SHP77 treated with DMSO at 0.1 percent for 48 hours (cell line): ENCODE measurements at places on chromosomes 5 and 9.

DNA sequence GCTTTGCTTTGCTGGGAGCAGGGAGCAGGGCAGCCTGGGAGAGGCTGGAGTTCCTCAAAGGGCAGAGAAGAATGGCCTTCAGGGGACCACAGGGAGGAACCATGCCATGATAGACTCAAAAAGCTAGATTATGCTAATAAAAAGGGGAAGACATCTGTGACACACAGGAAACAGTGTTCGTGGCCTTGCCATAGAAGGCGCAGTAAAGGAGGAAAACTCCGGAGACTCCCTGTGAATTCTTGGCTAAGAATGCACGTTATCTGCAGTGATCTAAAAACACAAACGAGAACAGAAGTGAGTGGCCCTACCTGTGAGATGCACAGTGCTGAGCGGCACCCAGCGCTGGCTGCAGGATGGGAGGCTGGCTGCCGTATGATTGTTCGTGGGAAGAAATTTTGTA, 15.9 kb upstream of the LTC4S start:
- no peak for DNase-seq

DNA sequence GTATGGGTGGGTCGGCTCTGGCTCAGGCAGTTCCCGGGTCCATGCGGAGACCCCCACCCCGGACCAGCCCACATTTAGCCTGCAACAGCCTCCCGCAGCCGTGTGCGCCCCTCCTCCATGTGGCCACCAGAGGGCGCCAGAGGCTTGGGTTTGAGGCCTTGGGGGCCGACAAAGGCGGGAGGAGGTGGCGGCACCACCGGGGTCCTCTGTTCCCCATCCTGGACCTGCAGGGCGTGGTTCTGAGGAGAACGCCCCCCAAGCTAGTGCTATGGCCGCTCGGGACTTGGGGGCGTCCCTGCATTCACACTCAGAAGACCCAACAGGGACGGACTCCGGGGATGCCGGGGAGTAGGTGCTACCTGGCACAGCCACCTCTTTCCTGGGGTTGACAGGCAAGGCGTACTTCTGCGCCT, 16.5 kb downstream of the ASS1 start:
- no peak for DNase-seq

GRCh38 chr5:62315376-62316175, 9.6 kb downstream of the KIF2A start:
- no peak for DNase-seq

GRCh38 chr9:116323571-116323970, 170.0 kb downstream of the PAPPA start:
- DNase-seq, result no peak

GRCh38 chr5:135149956-135150723, 116.1 kb upstream of the PITX1 start:
- no peak for DNase-seq

DNA sequence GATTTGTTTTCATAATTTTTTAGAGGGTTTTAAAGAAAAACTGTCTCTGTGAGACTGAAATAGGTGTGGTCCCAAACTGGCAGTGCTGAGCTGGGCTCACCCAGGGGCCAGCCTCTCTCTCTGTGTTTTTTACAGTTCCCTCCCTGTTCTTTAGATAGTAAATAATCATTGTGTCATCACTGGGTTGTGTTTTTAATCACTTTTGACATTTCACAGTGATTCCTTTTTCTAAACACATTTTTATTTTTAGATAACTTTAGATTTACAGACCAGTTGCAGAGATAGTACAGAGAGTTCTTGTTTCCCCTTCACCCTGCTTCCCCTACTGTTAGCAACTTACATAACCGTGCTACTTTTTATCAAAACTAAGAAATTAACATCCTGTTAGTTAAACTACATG, 44.4 kb downstream of the MAP1B start:
- DNase-seq, result no peak

- DNase-seq, result no peak
These were observed at the start of gene CFAP77 for GRCh38 chr9:132409828-132410528. TSS of gene CFAP77 (plus strand) at chr9:132410211. CDS start at chr9:132410272, 61 bp downstream.

DNA sequence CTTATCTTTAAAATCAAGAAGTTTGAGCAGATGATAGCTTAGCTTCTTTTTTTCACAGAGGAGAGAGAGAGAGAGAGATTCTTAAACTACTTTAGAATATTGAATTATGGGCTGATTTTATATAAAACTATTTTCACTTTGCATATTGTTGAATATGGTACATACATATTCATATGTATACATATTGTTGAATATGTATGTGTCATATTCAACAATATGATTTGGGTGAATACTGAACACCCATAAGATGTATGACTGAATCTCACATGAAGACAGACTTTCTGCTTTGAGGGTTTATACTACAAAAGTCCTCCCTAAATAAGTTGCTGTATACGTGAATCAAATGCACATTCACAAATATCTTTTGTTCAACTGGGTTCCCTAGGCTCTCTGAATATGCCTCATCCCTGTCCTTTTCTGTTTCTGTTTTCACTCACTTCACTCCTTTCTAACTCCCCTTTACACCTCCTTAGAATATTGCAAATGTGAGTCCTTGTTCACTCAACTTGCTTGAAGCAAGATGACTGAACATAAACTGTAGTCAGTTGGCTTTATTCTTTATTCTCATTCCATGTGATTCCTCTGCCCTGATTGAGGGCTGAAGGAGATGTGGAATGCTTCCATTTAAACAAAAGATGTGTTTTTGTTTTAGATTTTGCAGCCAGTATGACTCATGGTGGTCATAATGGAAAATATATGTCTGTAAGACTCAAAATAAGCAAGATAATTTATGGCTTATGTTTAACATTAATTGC, 225.4 kb upstream of the DAB2 start:
- no peak for DNase-seq

DNA sequence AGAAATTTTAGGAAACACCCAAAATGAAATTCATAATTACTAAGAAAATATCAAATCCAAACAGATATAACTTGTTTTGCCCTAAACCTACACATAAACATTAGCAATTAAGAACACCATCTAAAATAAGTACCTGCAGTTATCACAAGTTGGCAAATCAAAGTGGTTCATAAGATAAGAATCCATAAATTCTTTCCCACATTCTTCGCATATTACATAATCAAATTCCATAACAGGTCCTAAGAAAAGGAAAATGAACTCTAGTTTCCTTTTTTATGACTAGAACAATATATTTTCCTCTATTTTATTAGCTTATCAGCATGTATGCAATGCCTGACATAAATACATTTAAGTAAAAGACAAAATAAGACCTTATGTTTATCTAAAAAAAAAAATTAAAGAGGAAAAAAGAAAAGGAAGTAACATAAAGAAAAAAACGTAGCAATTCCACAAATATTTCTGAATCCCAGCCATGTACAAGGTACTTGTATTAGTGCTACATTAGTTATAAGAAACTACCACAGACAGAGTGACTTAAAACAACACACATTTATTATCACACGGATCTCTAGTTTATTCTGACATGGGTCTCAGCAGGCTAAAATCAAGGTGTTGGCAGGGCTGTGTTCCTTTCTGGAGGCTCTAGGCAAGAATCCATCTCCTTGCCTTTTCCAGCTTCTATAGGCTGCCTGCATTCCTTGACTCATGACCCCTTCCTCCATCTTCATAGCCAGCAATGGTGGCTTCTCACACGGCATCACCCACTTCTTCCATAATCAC, 7.5 kb downstream of the XPA start:
- no peak for DNase-seq

GRCh38 chr5:24363789-24364481, 280.8 kb downstream of the CDH10 start:
- peak; percentile 97 for DNase-seq

DNA sequence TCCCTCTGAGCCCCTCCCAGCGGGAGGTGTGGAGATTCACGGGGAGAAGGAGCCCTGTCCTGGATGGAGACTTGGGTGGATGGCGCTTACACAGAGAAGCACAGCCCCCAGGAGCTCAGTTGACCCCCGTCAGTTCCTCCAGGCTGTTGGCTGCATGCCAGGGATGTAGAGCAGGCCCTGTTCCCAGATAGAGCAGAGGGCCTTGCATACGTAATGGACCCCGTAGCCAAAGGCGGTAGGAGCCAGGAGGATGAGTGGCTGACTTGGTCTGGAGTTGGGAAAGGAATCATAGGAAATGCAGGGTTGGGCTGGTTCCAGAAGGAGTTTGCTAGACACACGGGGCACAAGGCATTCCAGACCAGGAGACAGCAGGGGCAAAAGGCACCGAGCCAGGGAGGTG, 2.5 kb downstream of the PMPCA start:
- no peak for DNase-seq

DNA sequence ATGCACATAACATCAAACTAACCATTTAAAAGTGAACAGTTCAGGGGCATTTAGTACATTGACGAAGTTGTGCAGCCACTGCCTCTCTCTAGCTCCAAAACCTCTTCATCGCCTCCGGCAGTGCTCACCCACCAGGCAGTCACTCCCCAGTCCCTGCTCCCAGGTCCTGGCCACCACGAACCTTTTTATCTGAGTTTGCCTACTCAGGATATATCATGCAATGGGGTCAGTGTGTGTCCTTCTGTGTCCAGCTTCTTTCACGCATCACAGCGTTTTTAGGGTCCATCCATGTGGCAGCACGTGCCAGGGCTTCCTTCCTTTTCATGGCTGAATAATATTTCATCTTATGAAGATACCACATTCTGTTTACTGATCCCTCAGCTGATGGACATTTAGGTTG, 4.6 kb downstream of the AHRR start:
- DNase-seq, result no peak

GRCh38 chr5:28077291-28078240, 1039.2 kb upstream of the CDH9 start:
- no peak for DNase-seq

DNA sequence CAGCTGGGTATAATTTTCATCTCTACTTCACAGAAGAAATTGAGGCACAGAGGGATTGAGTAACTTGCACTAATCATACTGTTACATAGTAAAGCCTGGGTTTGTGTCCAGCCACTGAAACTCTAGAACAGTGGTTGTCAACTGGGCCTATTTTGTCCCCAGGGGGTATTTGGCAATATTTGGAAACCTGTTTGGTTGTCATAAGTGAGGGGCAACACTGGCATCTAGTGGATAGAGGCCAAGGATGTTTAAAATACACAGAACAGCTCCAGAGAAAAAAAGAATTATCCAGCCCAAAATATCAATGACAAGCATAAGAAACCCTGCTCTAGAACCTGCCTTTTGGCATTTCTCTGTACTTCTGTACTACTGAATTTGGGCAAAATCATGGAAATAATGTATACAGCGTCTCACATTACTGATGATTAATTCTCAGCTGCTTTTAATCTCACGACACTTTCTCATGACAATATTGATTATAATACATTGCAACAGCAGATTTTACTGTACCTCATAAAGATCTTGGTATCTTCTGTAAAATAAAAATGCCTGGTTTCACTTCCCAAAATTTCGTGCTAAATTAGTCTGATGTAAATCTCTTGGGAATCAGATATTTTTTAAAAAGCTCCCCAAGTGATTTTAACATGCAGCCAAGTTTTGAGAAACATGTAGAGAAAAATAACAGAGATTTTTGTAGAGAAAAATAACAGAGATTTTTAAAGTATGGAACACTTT, 112.7 kb downstream of the RORB start:
- DNase-seq, result no peak

- DNase-seq, result no peak
These were observed 680.8 kb downstream of the CETN3 start for GRCh38 chr5:89728750-89729149.

DNA sequence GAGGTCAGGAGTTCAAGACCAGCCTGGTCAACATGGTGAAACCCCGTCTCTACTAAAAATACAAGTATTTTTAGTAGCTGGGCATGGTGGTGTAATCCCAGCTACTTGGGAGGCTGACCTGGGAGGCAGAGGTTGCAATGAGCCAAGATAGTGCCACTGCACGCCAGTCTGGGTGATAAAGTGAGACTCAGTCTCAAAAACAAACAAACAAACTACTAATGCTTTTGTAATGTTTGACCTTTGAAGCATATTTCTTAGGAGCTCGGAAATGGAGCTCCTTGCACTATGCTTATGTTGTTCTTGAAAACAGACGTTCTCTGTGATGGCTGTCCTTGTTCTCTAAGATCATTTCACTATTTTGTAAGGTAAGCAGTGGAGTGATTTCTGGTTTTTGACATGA, 6.0 kb downstream of the F2RL2 start:
- no peak for DNase-seq

- DNase-seq, result peak; percentile 41
These were observed 119.5 kb upstream of the CTNND2 start for GRCh38 chr5:12023614-12024241.

DNA sequence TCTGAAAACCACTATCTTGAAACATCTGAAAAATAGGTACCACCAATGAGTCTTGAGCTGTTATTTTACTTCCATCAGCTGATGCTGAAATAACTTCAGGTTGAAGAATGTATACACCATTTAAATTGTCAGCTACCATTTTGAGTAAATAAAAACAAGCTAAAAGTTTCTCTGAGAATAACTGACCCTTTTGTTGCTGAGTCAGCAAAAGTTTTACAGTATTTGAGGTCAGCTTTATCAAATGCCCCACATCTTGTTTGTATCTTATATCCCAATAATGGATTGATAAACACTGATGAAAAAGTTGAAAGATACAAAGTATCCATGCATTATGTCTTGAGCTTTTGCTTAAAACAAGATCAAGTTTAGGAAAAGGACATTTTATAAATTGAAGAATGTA, 22.8 kb downstream of the CPLANE1 start:
- no peak for DNase-seq

- no peak for DNase-seq
These were observed 52.4 kb downstream of the ASS1 start for GRCh38 chr9:130497139-130497538.

- DNase-seq, result no peak
These were observed 49.6 kb downstream of the FAT2 start for GRCh38 chr5:151541571-151541970.

- no peak for DNase-seq
These were observed 16.4 kb upstream of the TOR2A start for GRCh38 chr9:127751269-127752054.

GRCh38 chr9:87197349-87198130, 250.2 kb upstream of the GAS1 start:
- DNase-seq, result no peak

GRCh38 chr9:91751922-91752321, 198.1 kb downstream of the ROR2 start:
- DNase-seq, result no peak

DNA sequence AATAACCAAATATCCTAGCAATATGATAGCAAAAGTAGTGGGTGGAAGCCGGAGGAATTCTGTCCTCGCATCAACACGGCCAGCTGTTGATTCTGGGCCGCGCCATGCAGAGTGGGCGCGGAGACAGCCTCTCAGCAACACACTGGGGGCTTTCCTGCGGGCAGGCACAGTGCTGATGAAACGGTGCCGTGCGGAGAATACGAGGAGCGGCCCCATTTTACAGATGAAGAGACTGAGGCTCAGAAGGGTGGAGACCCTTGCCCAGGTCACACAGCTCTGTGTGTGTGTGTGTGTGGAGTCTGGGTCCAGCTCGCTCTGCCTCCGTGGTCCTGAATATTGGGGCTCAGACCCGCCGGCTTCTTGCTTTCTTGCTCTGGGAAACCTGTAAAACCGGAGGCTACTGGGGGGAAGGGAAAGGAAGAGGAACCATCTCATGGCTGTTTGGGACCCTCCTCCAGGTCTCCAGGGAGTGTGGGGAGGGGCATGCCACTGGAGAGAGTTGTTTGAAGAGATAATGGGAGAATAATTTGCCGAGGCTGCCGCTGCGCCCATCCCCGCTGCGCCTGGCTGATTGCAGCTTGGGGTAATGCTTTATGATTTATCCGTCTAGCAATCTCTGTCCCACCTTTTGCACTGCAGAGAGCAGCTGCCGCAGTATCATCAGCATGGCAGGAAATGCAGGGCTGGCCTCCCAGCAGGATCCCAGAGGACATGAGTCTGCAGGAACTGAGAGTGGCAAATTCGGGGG, 36.6 kb downstream of the NCS1 start:
- no peak for DNase-seq
